ENCODE measurements at places on chromosomes 6 and 20.

GRCh38 chr20:50130356-50130723 is 17.4 kb upstream of the UBE2V1 start:
- no peak for DNase-seq

DNA sequence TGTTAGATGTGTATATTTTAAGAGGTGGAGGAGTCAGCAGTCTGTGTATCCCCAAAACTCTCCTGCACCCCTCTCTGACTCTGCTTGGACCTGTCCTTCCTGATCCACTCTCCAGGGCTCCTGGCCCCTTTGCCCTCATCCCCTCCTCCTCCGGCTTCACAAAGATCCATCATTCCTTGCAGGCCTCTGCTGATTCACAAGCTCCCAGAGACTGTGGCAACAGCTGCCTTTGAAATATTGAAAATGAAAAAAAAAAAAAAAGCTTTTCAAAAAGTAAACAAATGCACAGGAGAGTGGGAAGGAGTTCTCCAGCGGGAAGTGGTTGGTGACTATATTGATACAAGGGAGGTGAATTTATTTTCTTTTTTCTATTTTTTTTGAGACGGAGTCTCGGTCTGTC is 330.2 kb upstream of the SULF2 start:
- no peak for DNase-seq

GRCh38 chr20:43186312-43186711 is 3.4 kb downstream of the PTPRT start:
- DNase-seq: no peak

GRCh38 chr6:126643352-126643751 is 303.4 kb downstream of the CENPW start:
- DNase-seq: peak; percentile 2

DNA sequence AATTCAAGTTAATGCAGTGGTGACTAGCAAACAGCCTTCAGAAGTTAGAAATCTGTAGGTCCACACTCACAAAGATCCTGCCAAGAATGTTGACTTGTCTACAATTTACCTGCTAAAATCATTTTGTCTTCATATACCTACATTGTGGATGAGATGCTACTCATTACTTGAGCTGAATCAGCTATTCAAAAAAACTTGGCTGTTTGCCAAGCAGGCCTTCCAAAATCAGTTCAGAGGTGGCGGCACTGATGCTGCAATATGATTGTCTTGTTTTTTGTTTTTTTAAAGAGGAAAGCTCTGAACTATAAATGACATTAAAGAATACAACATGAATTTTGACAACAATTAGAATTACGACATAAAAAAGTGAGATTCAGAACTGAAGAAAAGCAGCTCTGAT is 354.7 kb upstream of the KHDRBS2 start:
- no peak for DNase-seq

- no peak for DNase-seq
Measured at GRCh38 chr6:11209369-11209768, 23.1 kb downstream of the NEDD9 start.
